ENCODE measurements at places on chromosomes 2 and 18. TPM values are rescaled to one million over a fixed set of nuclear protein-coding genes. Genes with fewer than 3 reads are reported as not detected.

DNA sequence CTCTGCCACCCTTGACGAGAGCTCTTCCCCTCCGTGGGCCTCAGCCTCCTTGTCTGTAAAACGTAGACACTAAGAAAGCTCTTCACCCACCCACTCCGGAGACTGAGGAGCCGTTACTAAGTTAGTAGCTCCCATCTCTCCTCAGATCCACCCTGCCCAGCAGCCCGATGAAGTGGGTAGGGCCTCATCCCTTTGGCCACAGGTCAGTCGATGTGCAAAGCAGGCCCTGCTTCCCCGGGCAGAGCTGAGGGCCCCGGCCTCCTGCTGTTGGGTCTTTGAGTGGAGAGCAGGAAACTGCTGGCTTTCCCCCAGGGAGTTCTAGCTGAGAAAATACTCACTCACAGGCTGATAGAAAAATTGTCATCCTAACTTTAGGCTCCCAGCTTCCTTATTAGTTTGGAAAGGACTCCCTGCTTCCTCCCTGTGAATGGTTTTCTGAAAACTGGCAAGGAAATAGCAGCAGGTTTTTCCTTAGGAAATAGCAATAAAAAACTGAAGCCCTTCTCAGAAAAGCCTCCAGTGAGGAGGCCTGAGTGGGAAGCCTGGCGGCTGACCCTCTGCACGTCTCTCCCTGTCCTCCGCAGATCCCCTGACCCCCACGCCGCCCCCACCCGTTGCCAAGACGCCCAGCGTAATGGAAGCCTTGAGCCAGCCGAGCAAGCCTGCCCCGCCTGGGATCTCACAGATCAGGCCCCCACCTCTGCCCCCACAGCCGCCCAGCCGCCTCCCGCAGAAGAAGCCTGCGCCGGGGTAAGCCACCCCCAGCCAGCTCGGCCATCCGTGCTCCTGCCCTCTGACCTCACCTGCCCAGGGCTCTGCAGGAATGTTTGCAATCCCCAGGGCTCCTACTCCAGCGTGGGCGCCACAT, 30.2 kb downstream of the ITGB1BP1 start:
- no peak for DNase-seq

GRCh38 chr2:203450561-203450960, 84.5 kb downstream of the RAPH1 start:
- no peak for DNase-seq

DNA sequence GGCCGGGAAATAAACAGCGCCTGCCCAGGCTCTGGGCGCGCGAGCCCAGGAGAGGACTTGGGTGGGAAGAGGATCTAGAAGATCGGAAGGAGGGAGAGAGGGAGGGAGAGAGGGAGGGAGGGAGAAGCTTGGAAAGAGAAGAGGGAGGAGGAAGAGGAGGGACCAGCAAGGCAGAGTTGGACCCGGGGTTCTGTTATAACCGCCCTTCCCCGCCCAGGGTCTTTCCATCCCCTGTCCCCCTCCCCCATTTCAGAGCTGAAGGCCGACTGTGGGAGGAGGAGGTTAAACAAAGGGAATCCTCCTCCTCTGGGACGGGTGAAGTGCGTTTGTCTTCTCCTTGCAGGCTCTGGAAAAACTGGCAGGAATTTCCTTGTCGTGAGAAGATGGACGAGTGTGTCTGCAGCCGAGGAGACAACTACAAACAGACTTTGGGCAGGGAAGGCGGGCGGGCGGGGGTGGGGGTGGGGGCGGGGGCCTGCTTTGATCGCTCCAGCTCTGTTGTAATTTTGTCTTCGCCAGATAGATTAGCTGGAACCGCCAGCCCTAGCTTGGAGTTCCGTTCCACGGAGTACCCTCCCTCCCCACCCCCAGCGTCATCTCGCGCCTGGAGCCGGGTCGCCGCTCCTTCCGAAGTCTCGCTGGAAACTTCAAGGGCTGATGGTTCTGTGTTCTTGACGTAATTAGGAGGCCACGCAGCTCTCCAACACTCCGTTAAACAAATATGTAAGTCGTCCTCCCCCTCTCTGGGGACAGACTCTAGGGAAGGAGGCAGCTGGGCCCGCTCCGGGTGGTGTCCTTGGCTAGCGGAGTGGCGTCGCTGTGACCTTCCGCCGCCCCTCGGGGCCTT, 6.4 kb upstream of the SP9 start:
- DNase-seq: no peak

The KRCC1 gene
- total RNA-seq: 23.8 TPM

The MOGAT1 gene
- total RNA-seq: 0.38 TPM

The TTN gene
- 3,032 TPM for total RNA-seq

The DYNAP gene
- not detected for total RNA-seq

DNA sequence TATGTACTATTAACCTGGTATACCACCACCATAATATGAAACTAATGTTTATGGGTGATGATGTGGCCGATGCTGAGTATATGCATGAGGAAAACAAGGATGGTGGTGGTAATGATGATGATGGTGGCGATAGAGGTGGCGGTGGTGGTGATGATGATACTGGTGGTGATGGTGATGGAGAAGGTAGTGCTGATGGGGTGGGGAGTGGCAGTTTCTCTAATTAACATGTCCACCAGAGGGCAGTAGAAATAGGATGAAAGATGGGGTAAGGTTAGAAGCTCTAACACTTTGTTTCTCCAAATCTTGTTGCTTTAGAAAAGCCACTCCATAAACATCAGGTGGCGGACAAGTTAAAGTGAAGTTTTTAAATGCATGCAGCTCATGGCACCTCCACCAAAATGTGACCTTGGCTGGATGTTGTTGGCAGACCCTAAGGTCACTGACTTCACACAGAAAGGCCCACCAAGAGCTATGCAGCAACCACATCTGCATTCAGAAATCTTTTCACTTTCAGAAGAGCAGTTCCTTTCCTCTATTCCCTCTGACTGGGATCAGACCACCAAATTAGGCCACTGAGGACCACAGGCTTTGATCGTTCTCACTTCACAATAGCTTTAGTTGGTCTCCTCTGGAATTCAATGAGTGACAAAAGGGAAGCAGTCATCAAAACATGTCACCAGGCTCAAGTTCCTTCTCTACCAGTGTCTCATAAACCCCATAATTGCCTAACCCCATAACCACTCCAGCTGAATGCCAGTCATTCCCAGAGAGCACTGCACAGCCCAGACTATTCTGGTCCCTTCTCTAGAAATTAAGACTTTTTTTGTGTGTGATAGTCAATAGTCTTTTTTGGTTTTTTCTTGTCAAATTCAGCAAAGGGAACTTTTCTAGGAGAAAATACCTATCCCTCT, 7.5 kb upstream of the BCL11A start:
- no peak for DNase-seq

The CNTNAP5 gene
- not detected for total RNA-seq

DNA sequence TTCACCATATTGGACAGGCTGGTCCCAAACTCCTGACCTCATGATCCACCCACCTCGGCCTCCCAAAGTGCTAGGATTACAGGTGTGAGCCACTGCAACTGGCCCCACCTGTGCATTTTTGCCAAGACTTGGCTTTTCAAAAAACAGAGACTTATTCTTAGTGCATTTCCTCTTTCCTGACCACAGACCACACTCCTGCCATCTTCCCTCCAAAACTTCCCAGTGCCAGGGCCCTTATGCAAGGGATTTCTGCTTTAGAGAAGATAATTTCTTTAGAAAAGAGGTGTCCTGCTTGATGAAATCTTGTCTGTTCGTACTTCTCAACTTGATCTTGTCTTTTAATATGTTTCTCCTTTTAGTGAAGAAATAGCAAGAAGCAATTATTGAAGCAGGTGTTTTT, 98.8 kb upstream of the ZNF516 start:
- no peak for DNase-seq

The APOB gene
- total RNA-seq: 12.5 TPM

- DNase-seq: no peak
These were observed 449.3 kb downstream of the SLC4A3 start for GRCh38 chr2:220076734-220077133.

- no peak for DNase-seq
These were observed 48.7 kb downstream of the DPP4 start for GRCh38 chr2:162025121-162025911.

The ERFE gene
- 0.51 TPM for total RNA-seq

GRCh38 chr2:55936351-55936750, 12.8 kb upstream of the EFEMP1 start:
- no peak for DNase-seq

DNA sequence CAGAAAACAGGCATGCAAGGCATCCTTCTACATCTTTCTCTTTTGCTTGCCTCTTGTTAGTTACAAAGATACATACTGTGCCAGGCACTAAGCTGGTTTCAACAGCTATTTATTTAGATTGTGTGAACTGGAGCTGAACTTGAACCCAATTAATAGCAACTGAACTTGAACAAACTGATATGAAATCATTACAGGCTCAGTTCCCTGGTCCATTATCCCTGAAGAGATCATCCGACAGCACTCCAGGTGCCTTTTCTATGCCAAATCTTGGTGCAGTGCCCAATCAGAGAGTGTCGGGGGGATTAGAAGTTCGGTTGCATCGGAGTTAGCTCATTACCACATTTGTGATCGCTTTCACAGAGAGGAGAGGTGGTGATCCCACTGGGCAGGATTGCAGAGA, 477.6 kb downstream of the PARD3B start:
- no peak for DNase-seq
